ENCODE measurements at places on chromosomes 1 and 21.

DNA sequence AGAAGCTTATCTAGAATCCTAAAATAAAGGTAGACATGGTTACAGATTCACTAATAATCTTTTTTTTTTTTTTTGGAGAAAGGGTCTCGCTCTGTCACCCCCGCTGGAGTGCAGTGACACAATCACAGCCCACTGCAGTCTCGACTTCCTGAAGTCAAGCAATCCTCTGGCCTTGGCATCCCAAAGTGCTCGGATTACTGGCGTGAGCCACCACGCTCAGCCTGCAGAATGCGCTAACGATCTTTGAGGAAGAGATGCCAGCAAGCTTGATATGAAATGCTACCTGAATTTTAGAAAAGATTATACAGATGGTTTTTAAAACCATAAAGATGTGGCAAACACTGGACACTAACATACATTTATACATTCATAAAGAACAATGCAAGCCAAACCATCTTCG is 4.1 kb upstream of the GNPAT start:
- no peaks in the 10 kb centered on the region for H3K27me3 ChIP-seq
- peaks cover 43% of the 10 kb centered on the region for H3K36me3 ChIP-seq
- no peak overlapping the region for H3K4me3 ChIP-seq
- DNase-seq, result no peak
- H3K27ac ChIP-seq, result no peak overlapping the region

DNA sequence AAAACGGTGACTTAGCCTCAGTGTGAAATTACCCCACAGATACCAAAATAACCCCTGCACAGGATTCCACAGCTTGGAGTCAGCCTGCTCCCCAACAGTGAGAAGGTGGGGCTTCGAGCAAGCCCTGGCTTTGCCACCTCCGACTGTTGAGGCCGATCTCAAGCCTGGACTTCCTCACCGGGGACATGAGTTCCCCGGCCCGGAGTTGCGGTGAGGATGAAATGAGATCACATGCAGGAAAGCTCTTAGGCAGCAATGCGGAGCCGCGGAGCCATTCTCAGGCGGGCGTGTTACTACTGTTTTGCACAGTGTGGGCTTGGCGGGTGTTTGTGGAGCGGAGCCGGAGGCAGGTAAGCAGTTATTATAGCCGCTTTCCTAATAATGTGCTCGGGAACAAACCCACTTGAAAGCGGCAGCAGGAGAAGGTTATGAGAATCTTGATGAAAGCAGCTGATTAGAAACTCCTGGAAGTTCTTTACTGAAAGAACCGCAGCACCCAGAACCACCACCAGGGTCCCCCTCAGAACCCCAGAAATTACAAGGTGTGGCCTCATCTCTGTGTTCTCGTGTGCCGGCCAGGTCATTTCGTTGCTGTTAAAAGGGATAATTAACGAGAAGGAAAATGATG is 3.9 kb upstream of the CLSTN1 start:
- no peak for DNase-seq
- H3K4me1 ChIP-seq, result peaks cover 11% of the 10 kb centered on the region
- peaks cover 20% of the 10 kb centered on the region for H3K27me3 ChIP-seq
- H3K4me3 ChIP-seq, result no peak overlapping the region
- H3K27ac ChIP-seq, result no peak overlapping the region
- H3K36me3 ChIP-seq, result no peaks in the 10 kb centered on the region

- no peak for DNase-seq
- H3K4me1 ChIP-seq, result no peaks in the 10 kb centered on the region
- no peak overlapping the region for H3K4me3 ChIP-seq
- no peak overlapping the region for H3K27ac ChIP-seq
Measured at GRCh38 chr1:20233866-20234265, 47.5 kb upstream of the PLA2G2C start.

DNA sequence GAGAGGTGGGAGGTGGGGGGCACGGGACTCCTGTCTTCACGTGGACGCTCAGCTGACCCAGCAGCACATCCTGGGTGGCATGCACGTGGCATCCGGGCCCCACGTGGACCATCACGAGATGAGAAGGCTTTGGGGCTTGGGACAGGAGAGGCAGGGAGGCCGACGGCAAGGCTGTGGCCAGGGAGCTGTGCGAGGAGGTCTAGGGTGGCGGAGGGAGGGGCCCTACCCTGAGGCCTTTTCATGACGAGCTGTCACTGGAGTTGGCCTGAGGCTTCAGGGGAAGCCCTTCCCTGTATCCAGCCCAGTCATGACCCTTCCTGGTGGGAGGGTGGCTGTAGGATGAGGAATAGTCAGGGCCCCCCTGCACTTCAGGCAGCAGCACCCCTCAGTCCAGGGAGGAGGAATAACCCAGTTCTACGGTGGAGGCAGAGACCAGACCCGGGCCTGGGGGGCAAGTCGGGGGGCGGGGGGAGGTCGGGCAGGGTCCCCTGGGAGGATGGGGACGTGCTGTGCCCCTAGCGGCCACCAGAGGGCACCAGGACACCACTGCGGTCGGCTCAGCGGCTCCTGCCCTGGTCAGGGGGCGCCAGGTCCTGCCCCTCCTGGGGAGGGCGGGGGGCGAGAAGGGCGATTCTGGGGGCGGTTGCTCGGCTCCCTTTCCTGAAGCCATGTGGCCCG is 2.0 kb upstream of the PERM1 start:
- H3K36me3 ChIP-seq, result no peaks in the 10 kb centered on the region
- H3K4me1 ChIP-seq, result no peaks in the 10 kb centered on the region
- no peak for DNase-seq

DNA sequence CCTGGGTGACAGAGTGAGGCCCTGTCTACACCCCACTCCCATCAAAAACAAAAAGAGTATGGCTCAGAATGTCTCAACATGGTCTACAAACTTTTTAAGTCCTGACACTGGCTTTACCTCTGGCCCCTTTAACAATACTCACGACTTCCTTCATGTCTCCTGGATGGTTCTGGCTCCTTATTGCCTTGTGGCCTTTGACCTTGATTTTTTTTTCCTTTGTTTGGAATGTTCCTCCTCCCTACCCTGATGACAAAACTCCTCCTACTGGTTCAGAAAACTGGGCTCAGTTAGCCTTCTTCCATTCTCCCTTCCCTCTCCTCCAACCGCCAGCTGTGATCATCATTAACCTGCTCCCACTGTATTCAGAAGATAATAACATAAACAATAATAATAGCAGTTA is 4.6 kb upstream of the SOAT1 start:
- H3K36me3 ChIP-seq, result no peaks in the 10 kb centered on the region
- no peak overlapping the region for H3K27ac ChIP-seq
- no peak for DNase-seq
- no peak overlapping the region for H3K4me3 ChIP-seq

GRCh38 chr1:2968471-2968881 is 52.8 kb upstream of the ACTRT2 start:
- H3K27me3 ChIP-seq, result no peaks in the 10 kb centered on the region
- H3K36me3 ChIP-seq, result no peaks in the 10 kb centered on the region
- peaks cover 4% of the 10 kb centered on the region for H3K4me1 ChIP-seq
- H3K4me3 ChIP-seq, result no peak overlapping the region
- H3K27ac ChIP-seq, result no peak overlapping the region
- DNase-seq, result no peak

DNA sequence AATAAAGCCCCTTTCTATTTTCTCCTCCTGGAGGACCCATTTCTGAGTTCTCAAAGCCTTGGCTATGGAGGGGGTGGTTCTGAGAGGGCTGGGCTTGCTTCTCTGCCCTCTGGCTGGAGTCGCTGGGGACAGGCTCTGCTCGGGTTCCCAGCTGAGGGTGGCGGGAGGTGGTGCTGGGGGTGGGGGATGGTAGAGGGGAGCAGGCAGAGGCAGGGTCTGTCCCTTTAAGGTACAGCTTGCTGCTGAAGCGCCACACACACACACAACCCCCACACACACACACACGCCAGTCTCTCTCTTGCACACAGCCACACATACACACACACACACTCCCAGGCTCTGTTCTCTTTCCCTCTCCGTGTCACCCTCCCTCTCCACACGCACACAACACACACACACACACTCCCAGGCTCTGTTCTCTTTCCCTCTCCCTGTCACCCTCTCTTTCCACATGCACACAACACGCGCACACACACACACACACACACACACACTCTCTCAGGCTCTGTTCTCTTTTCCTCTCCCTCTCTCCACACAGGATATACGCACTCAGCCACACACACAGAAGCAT is 69.8 kb upstream of the SSBP3 start:
- no peak for DNase-seq
- no peak overlapping the region for H3K4me3 ChIP-seq
- H3K36me3 ChIP-seq, result no peaks in the 10 kb centered on the region
- peaks cover 45% of the 10 kb centered on the region for H3K4me1 ChIP-seq

- H3K4me3 ChIP-seq, result no peak overlapping the region
- peaks cover 2% of the 10 kb centered on the region for H3K4me1 ChIP-seq
- H3K27me3 ChIP-seq, result peaks cover 42% of the 10 kb centered on the region
- no peak for DNase-seq
Measured at GRCh38 chr1:2845869-2846268, 44.4 kb upstream of the TTC34 start.

DNA sequence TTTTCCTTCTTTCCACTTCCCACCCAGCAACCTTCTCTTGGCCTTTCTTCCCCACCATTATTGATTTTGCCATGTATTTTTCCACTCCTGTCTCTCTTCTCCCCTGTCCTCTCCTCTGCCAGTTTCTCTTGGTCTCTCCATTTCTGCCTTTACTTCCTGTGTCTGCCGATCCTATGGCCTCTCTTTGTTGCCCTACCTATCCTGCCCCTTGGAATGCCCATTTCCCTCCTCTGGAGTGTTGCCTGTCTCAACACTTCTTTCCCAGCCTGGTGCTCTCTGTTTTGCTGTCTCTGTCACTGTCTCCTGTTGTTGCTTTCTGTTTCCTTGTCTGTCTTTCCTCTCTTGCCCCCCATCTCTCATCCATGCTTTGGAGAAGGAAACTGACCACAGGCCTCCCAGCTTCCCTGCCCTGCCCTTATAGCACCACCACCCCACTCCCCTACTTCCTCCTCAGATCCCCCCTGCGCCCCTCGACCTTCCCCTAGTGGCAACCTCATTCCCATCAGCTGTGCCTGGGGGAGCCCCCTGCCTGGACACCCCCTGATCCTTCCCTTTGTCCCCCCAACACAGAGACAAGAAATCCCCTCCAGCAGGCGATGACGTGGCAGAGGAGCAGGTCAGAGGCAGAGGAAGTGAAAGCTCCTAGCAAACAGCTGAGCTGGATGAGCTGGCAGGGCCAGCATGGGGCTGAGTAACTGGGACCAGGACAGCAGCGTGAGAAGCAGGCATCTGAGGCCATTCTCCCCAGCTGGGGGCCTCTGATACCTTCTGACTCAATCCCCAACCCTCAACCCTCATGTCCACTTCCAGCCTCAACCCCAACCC is 6.6 kb upstream of the ETV3L start:
- no peak overlapping the region for H3K27ac ChIP-seq
- no peak overlapping the region for H3K4me3 ChIP-seq
- no peak for DNase-seq
- H3K36me3 ChIP-seq, result no peaks in the 10 kb centered on the region
- H3K4me1 ChIP-seq, result peaks cover 10% of the 10 kb centered on the region
- H3K27me3 ChIP-seq, result peaks cover 2% of the 10 kb centered on the region

- no peaks in the 10 kb centered on the region for H3K4me1 ChIP-seq
- DNase-seq, result peak; percentile 6
- H3K27ac ChIP-seq, result no peak overlapping the region
- H3K4me3 ChIP-seq, result no peak overlapping the region
- H3K36me3 ChIP-seq, result no peaks in the 10 kb centered on the region
- H3K27me3 ChIP-seq, result no peaks in the 10 kb centered on the region
Measured at GRCh38 chr21:20996421-20997310, 1.5 kb upstream of the NCAM2 start.
